NCI-H2029 (cell line): ENCODE measurements at places on chromosomes 13 and 19.

GRCh38 chr13:71218960-71219359 is 648.0 kb downstream of the DACH1 start:
- no peak for DNase-seq

GRCh38 chr19:55720214-55720746 is 17.9 kb downstream of the NLRP9 start:
- DNase-seq = no peak

DNA sequence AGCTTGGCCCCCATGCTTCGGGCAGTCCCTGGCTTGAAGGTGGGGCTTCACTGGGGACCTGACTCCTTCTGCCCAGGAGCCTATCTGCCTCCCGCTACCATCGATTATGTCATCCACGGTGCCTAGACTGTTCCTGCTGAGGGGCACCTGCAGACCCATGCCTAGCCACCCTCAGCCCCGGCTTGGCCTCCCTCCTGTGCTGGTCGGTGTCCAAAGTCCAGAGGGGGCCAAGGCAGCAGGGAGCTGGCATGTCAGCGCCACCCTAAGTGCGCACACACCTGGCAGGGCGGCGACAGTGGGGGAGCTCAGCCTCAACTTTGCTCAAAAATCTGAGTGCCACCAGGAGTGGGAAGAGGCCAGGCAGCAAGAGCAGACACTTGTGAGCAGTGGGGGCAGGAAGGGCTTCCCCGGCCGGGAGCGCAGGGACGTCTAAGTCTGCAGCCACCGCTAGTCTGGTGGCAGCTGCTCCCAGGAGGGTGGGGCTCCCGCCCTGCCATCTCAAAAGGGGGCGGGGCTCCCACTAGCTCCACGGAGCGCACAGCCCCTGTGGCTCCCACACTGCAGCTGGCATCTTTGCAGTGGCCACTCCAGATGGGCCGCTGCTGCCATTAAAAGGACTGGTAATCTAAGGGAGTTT is 13.5 kb upstream of the URAD start:
- no peak for DNase-seq

GRCh38 chr13:48214519-48215121 is 18.4 kb upstream of the ITM2B start:
- DNase-seq = no peak

DNA sequence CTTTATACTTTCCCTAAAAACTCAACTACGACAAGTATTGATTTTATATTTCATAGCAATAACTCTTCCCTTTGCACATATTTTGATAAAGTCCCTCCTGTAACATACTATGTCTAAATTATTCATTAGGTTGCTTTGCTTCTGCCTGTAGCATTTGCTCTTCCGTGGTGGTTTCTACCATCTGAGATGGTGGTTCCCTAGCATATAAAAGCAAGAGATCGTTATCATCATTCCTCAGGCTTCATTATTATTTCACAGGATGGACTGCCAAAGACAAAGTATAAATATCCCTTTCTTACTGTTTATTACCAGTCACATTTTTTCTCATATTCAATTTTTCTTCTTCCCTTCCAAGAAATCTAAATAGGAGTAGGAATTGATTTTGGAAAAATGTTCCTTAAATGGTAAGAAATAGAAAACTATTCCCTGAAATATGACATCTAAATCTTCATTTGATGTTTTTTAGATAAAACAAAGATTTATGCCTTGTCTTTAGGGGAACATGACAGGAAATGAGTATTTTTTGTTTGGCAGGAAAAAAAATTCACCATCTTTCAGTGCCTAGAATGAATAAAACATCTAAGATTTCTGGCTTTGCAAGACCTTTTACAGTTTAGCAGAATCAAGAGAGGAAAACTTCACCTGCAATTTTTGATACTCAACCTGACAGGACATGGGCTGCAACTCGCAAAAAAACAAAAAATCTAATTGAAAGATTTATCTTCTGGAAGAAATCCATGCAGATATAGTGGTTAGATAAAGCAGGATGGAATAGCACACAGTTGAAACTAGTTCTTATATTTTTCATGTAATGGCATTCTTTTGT is 340.0 kb downstream of the SPRY2 start:
- no peak for DNase-seq

DNA sequence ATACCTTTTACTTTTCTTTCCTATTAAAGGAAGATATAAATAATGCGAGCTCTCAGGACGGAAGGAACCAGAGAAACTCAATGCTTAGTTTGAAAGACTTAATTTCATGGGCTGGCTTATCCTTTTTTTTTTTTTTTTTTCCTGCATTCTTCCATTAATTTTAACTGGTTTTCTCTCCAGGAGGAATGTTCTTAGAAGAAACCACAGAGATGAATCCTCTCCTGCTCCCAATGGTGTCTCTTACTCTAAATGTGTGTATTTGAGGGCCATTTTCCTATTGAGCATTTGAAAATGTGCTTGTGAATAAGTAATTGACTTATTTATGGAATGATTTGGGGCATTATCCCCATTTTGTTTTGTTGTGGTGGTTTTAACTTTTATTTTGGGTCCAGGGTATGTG is 494.9 kb downstream of the FOXO1 start:
- DNase-seq = no peak

DNA sequence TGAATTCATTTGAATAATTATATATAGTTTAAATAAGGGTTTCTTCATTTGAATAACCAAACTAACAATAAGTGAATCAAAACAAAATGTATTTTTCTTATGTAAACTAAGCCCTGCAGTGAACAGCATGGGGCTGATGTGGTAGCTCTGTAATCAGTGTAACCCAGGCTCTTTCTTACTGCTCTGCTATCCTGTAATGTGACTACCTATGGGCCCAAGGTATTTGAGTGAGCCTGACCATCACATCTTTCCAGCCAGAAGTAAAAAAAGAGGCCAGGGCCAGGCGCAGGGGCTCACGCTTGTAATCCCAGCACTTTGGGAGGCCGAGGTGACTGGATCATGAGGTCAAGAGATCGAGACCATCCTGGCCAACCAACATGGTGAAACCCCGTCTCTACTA is 494.6 kb downstream of the DCT start:
- DNase-seq = no peak

DNA sequence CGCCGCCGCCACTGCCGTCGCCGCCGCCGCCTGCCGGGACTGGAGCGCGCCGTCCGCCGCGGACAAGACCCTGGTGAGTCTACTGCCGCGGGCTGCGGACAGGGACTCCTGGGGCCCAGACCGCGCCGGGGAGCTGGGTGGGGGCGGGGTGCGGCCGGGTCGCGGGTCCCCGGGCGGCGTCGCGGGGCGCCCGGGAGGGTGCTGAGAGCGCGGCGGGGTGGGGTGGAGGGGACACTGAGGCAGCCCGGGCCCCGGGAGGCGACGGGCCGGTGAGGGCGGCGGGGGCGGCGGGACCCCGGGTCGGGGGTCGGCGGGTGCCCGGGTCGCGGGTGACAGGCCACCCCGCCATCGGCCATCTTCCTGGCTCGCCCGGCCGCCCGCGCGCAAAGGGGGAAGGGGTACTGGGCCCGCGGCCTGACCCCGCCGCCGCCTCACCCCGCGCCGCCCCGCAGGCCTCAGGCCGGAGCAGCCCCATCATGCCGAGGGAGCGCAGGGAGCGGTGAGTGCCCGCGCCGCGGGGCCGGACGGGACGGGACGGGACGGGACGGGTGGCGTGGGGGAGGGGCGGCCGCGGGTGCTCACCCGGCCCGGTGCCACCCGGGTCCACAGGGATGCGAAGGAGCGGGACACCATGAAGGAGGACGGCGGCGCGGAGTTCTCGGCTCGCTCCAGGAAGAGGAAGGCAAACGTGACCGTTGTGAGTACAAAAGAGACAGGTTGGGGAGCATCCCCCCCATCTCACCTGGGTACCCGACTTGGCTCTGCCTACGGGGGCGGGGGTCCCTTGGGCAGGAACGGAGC is 489 bp downstream of the CCNE1 start:
- no peak for DNase-seq

DNA sequence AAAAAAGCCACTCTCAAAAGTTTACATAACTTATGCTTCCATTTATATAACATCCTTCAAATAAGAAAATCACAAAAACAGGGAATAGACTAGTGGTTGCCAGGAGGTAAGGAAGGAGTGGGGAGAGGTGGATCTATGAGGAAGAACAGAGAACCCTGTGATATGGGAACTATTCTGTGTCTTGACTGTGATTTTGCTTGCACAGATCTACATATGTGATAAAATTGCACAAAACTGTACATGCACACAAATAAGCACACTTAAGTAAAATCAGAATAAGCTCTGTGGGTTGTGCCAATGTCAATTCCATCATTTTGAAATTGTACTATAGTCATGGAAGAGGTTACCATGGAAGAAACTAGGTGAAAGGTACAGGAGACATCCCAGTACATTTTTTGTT is 121.6 kb upstream of the SGCG start:
- DNase-seq = no peak

DNA sequence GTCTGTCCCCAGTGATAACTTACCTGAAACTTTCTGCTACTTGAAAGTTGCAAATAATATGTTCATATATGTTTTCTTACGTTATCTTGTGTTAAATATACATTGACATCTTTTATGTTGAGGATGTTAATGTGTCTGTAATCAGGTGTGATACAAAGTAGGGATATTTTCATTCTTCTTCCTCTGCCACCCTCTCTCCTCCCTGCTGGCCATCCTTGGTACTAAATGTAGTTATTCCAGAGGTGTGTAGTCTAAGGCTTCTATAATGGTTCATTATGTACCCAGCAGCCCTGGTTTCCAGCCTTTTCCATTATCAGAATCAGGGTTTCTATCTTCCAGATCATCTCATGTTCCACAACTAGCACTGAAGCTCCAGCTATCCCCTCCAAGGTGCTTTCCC is 606.7 kb upstream of the KLHL1 start:
- no peak for DNase-seq

- DNase-seq = no peak
These were observed 70.0 kb upstream of the GTF3A start for GRCh38 chr13:27354379-27354778.

DNA sequence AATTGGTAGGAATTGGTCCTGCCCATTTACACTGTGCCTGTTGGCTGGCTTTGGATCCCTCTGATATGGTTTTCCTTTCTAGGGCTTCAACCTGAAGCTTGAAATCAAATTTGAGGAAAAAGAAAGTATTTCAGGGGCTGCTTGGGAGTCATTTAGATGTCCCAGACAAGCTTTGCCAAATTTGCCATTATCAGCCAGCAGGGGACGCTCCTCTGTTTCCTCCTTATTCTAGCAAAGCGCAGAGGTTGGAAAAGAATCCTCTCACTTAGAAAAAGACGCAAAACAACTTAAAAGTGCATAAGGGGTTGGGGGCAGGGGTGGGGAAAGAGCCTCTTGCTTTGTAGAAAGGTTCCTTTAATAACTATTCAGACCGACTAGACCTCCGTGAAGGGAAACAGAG is 1211.1 kb upstream of the PCDH20 start:
- no peak for DNase-seq

DNA sequence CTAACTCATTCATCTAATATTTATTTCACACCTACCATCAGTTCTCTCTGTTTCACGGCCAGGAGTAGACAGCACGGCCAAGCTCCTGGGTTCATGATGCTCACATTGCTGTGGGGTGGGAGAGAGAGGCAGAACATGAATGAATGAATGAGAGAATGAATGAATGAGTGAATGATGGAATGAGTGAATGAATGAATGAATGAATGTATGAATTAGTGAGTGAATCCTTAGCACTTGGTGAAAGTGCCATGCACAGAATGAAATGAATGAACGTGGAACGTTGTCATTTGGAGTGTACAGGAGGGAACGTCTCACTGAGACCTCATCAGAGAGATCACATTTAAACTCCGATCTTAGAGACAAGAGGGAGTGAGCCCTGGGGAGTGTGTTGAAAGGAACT is 11.9 kb upstream of the KIR2DL4 start:
- DNase-seq = no peak

- DNase-seq = no peak
These were observed 1124.2 kb downstream of the SLITRK1 start for GRCh38 chr13:82758044-82758443.

- no peak for DNase-seq
These were observed 233 bp downstream of the ZNF561 start for GRCh38 chr19:9620842-9621155.

DNA sequence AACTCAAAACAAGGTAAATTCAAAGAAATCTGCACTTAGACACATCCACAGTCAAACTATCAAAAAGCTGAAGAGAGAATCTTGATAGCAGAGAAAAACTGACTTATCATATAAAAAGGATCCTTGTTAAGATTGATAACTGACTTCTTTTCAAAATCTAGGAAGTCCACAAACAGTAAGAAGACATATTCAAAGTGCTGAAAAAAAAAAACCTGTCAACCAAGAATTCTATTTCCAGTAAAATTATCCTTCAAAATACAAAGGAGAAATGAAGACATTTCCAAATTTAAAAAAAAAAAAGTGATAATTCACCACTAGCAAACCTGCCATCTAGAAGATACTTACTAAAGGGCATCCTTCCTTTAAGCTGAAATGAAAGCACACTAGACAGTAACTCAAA is 15.0 kb downstream of the VWA8 start:
- no peak for DNase-seq

GRCh38 chr19:41904118-41904870 is 21.3 kb downstream of the ARHGEF1 start:
- peak; percentile 97 for DNase-seq

GRCh38 chr13:101390461-101390860 is 25.8 kb downstream of the NALCN start:
- DNase-seq = no peak

DNA sequence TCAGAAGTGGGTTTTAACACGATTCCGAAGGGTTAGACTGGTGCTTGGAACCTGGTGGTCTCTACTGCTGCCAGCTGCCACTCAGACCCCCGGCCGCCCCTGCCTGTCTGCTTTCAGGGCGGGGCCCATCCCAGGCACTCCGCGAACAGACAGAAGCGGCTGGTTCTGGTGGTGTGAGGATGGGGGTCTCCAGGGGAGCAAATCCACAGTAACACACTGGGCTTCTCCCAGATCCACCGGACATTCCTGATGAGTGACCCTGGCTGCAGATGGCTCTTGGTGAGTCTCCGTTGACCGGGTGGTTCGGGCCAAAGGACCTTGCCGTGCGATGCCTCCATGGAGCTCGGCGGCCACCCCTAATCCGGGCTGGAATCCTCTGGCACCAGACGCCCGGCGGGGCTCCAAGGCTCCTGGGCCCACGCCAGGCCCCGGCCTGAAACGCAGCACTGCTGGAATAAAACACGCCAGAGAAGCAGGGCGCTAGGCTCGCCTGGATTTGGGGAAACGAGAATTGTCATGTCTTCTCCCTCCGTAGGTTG is 2.1 kb upstream of the PTBP1 start:
- no peak for DNase-seq

DNA sequence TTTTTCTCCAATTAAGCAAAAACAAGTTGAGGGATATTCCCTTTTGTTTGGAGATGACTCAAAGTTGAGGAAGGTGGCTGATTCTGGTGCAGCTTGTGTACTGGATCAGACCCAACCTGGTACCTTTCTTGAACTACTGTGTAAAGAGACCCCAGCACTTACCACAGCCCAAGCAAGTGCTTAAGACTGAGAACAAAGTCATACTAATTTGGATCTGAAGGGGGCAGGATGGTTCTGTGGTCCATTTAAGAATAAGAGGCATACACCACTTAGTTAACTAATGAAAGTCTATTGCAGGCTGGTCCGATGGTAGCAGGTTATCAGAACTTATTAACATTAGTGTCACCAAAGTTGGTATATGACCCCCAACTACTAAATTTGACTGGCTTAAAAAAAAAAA is 6.3 kb downstream of the THSD1 start:
- DNase-seq = no peak
